ENCODE measurements at places on chromosomes 16 and 17. TPM values are rescaled to one million over a fixed set of nuclear protein-coding genes. Genes with fewer than 3 reads are reported as not detected.

The GFOD2 gene
- total RNA-seq: 16.0 TPM

The CSH1 gene
- not detected for total RNA-seq

GRCh38 chr16:23466162-23466885, 13.3 kb upstream of the COG7 start:
- no peak for DNase-seq

GRCh38 chr17:76551685-76552084, 11.8 kb downstream of the PRCD start:
- no peak for DNase-seq

DNA sequence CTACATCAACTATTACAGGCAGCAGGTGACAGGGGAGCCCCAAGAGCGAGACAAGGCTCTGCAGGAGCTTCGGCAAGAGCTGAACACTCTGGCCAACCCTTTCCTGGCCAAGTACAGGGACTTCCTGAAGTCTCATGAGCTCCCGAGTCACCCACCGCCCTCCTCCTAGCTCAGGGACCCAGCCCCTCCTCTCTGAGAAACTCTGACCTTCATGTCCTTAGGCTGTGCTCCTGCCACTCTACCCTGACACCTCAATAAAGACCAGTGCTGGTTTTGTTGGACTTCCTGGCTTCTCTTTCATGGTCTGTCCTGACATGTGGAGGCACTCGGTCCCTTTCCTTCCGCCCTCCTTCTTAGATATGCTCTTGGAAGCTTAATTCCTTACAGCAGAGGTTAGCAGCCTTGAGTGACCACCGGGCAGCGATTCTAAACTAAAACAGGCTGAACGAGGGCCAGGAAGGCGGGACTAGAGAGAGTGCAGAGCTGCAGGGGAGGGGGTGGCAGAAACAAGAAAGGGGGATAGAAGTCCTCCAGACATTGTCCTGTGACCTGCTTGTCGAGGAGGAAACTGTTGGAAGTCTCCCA, 915 bp downstream of the AHSP start:
- peak; percentile 59 for DNase-seq

DNA sequence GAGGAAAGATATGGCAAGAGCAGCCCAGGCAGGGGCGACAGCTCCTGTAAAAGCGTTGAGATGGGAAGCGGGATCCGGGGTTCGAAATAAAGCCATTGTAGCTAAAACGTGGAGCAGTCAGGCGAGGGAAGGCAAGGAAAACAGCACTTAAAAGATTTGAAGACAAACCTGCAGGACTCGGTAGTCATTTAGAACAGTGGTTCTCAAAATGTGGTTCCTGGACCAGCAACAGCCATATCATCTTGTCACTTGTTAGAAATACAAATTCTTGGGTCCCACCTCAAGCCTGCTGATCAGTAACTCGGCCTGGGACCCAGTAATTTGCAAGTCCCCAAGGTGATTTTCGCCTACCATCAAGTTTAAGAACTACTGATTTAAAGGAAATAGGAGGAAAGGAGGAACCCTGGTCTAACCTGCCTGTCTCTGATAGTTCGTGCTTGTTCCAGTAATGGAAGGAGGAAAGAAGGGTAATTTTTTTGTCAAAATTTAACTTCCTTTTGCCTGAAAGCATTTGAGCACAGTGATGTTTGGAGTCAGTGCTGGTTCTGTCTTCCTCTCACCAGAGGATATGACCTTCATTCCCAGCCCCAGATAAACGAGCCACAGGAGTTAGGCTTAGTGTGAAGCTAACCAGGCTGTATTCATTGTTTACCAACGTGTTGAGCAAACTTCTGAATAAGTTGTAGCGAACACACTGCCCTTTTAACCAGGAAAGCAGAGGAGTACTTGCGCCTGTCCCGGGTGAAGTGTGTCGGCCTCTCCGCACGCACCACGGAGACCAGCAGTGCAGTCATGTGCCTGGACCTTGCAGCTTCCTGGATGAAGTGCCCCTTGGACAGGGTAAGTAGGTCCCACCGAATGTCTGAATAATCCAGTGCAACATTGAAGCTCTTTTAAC, 1.1 kb downstream of the ORC6 start:
- peak; percentile 52 for DNase-seq

- no peak for DNase-seq
These were observed 8.9 kb upstream of the IL32 start for GRCh38 chr16:3056336-3057180.
